NCI-H1436 (cell line): ENCODE measurements at places on chromosomes 12 and 14.

- no peak for DNase-seq
Measured at GRCh38 chr12:6954316-6955107, 3.4 kb downstream of the PTPN6 start.

- no peak for DNase-seq
Measured at GRCh38 chr12:39912211-39912980, 193.5 kb downstream of the SLC2A13 start.

- DNase-seq, result no peak
Measured at GRCh38 chr12:47785036-47785886, 12.2 kb downstream of the SLC48A1 start.

- DNase-seq, result no peak
Measured at GRCh38 chr14:53218161-53218560, 65.0 kb upstream of the DDHD1 start.

GRCh38 chr12:3333991-3334391, 157.0 kb upstream of the PRMT8 start:
- DNase-seq, result no peak

- DNase-seq, result no peak
Measured at GRCh38 chr12:67456431-67456901, 187.3 kb downstream of the CAND1 start.

GRCh38 chr14:89720076-89720687, 234.3 kb downstream of the EFCAB11 start:
- no peak for DNase-seq
